Activated T-cell treated with anti-CD3 and anti-CD28 coated beads, Interleukin-2, amount 50 U/mL, for 1 hour (primary cell): ENCODE measurements at places on chromosomes 7 and 10.

- no peak for DNase-seq
These were observed 40.3 kb downstream of the CD36 start for GRCh38 chr7:80678707-80679106.

GRCh38 chr10:82409671-82410070 lies 534.7 kb downstream of the NRG3 start:
- DNase-seq, result no peak

DNA sequence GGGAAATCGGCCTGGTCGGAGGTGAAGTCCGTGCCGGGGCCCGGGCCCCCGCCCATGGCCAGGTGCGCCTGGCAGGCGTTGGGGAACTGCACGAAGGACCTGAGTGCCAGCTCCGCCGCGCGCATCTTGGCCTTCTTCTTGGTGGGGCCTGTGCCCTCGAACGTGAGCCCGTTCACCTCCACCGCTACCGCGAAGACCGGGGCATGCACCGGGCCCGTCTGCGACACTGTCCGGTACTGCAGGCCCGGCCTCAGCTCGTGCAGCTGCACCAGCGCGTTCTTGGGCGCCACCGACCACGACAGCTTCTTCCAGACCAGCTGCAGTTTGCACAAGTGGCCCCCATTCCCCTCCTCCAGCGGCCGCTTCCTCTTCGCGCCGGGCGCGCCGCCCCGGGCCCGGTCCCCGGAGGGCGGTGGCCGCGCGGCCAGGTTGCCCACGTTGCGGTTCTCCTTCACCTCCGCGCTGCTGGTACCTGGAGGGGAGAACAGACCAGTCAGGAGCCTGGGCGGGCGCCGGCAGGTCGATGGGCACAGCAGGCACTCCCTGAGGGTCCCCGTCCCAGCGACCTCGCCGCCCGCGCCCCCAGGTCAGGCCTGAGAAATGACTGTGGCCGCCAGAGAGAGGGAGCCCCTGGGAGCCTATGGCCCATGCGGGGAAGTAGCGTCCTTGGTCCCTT lies 307.4 kb downstream of the WDR37 start:
- DNase-seq, result no peak

- DNase-seq, result no peak
These were observed 135.5 kb downstream of the LSMEM1 start for GRCh38 chr7:112616295-112616694.

- no peak for DNase-seq
These were observed 28.0 kb downstream of the NUDT1 start for GRCh38 chr7:2269991-2270460.

- no peak for DNase-seq
These were observed 25.5 kb upstream of the ABLIM1 start for GRCh38 chr10:114683593-114683992.

DNA sequence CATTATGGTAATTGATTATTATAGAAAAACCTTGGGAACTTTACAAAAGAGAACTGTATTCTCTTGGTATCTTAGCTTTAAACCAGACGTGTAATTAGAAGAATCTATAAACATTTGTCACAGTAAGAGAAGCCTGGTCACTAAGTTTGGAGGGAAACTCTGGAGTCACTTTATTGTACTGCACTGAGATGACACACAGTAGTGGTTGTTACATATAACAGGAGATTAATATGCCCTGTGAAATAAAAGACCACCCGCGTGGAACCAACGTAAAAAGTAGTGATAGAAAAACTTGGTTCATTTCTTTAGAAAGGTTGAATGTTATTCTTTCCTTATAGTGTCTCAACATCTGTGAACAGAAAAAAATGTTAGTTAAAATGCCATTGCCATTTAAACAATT lies 416.1 kb downstream of the MDFIC start:
- no peak for DNase-seq

- DNase-seq, result no peak
These were observed 91.8 kb upstream of the KLF14 start for GRCh38 chr7:130825819-130826218.

DNA sequence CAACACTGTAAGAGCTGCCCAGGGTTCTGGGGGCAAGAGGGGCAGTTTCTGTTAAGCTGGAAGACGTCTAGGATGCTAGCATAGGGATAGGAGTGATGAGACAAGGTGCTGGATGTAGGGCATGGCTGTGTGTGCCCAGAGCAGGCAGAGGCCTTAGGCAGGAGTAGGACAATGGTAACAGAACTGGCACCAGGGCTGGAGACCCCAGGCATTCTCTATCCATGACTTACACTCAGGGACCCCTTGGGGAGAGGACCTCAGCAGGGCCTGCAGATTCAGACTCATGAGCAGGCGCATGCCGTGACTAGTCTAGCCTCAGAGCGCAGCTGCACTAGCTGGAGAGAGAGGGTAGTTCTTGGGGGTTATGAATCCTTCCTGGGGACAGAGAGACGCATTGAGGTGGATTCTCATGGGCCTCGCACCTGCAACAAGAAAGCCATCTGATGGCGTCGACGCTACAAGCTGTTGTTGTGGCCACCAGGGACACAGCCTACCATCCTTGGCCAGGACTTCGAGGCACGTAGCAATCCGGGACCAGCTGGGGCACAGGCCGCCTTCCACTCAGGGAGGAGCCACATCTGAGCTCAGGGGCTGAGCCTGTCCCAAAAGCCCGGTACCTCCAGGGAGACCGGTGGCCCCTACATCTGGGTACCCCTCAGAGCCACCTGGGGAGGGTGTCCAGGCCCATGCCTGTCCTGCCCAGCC lies 474.1 kb downstream of the PTPRN2 start:
- DNase-seq, result no peak

DNA sequence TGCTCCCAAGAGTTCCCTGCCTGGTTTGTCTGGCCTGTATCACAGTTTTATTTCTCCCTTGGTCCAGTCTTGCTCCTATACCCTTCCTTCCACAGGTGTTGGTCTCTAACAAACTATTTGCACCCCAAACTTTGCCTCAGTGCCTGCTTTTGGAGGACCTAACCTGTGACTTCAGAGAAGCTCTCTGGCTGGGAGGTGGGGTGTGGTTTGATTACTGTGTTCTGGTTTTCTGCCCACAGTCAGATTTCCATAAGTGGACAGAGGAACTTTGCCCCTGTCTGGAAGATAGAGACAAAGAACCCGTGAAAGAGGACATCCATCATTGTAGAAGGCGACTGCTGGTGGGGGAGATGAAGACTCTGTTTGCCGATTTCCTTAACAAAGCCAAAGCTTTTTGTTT lies 55.8 kb upstream of the TRIL start:
- DNase-seq, result no peak

GRCh38 chr10:48455392-48456151 lies 149.1 kb downstream of the MAPK8 start:
- DNase-seq, result peak; percentile 12

DNA sequence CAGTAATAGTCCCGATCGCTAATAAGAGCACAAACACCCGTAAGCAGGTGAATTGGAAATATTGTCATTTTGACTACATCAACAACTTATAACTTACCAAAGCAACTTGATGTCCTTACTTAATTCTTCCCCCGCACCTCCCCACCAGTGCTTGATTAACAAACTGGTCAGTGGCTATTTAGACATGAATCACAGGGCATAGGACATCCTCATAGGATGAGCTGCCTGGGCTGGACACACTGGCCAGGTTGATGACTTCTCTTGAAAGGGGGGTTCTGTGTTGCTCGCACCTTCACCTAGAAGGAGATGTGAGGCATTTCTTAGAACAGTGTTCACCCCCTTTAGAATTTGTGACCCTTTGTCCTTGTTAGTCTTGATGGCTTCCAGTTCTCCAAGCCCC lies 163.2 kb downstream of the TCF7L2 start:
- DNase-seq, result no peak

DNA sequence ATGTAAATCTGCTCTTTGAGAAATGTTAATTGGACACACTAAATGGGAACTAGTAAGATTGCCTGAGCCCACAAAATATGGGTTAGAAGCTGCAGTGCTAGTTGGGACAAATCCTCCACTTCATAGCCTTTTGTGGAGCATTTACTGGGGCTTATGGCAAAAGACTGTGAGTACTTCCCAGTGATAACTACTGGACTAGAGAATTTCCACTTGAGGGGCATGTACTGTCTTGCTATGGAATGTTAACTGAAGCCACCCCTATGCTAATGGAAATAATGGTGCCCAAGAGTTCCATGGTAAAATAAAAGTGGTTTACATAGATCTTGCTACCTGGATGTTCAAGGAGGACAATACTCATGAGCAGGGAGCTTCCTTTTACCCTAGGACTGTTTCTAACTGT lies 29.3 kb downstream of the AVL9 start:
- DNase-seq, result no peak

- DNase-seq, result no peak
These were observed 1021.3 kb downstream of the XPNPEP1 start for GRCh38 chr10:108901781-108902618.

GRCh38 chr10:97889461-97890265 lies 40.0 kb downstream of the GOLGA7B start:
- no peak for DNase-seq

DNA sequence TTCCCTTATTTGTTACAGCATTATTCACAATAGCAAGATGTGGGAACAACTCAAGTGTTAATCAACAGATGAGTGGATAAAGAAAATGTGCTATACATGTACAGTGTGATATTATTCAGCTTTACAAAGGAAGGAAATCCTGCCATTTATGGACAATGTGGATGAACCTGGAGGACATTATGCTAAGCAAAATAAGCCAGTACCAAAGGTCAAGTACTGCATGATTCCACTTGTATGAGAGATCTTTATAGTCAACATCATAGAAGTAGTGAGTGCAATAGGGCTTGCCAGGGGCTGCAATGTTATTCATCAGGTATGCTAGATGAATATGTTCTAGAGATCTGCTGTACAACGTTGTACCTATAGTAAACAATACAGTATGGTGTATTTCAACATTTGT lies 138.5 kb upstream of the AGR3 start:
- DNase-seq, result no peak

DNA sequence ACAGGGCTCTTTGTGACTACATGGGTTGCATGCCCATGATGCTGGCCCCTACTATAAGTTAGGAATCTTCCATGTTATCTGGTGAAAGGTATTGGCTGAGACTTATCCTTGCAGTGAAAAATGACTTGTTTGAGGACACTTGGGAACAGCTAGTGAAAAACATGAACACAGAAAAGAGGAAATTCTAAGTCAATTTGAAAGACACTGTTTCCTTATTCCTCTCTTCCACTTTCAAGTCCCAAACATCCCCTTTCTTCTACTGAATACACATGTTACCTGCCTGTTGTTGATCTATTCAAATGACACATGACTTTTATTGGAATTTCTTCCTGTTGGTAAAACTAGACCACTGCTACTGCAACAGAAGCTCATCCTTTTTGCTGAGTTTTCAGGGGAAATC lies 29.5 kb upstream of the PRKCQ start:
- DNase-seq, result no peak

GRCh38 chr10:125407000-125407502 lies 246.7 kb upstream of the CTBP2 start:
- no peak for DNase-seq

DNA sequence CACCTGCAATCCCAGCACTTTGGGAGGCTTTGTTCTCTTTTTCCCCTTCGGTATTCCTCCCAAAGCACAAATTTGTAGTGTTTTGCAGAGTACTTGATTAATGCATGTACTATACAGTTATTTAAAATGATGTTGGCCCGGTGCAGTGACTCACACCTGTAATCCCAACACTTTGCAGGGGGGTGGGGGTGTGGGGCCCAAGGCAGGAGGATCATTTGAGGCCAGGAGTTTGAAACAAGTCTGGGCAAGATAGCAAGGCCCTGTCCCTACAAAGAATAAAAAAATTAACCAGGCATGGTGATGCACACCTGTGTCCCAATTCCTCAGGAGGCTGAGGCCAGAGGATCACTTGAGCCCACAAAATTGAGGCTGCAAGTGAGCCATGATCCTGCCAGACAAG lies 26.8 kb upstream of the FOXK1 start:
- no peak for DNase-seq

DNA sequence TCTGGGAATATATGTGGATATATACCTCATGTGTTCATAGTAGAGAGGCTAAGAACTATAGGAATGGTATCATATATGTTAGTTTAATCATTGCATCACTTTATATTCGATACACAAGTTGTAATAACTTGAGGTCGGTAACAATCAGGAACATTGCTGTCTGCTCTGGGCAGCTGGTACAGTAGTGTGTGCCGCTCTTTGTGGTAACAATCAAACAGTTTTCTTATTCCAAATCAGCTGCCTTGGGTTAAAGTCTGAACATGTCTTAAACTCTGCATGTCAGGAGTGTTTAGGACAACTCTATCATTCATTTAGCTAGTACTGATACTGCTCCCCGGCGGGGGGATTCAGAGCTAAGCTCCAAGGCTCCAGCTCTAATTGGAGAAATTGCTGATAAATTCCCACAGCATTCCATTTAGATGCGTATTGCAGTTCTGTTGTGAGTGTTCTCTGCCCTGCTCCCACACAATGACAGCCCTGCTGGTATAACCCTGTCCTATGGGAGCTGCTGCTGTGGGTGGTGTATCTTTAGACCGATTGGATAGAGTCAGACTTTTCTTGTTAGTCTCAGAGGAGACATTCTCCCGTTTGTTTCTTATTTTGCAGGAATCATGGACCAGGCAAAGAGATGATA lies 707.5 kb upstream of the FZD8 start:
- no peak for DNase-seq

GRCh38 chr10:23702977-23703414 lies 264.1 kb downstream of the OTUD1 start:
- peak; percentile 44 for DNase-seq

DNA sequence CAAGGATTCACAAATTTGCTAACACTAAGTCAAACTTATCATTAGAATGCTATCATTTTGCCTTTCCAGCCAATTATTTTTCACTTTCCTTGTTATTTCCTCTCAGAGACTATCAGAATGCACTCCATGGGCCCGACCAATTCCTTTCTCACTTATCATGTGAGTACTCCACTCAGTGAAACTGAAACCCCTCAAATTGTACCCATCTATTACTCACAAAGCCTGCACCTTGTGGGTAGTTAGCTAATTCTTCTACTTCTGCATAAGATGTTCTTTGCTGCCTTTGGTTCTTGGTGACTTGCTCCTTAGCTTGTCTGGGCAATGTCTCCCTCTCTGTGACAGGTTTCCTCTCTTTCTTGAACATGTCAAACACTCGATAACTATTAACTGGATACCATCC lies 35.2 kb upstream of the MBL2 start:
- no peak for DNase-seq

- no peak for DNase-seq
These were observed 505.6 kb downstream of the HTR7 start for GRCh38 chr10:90352288-90352687.

DNA sequence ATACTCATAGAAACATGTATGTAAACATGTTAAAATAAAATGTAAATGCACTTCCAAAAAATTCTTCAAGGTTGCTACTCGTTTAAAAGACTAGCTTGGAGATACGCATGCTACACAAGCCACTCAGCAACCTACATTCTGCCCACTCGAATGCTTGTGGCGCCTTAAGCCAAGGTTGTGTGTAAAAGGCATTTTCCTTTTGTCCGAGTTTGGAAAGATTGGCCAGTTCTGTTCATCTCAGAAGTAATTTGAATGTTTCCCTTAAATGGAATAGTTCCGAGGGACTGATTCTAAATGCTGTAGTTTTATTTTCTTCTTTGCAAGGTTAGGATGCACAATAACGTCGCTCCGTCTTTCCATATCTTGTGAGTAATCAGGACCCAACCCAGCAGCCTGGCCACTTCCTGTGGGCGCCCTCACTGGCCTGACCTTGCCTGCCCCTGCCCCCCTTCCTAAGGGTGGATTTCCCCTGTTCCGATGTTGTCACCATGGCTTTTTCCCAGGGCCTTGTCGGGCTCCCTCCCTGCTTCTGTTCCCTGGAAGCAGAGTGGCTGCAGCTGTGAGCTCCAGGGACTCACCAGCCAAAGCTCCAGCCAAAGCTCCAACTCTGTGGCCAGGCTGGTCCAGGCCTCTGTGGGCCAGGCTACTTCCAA lies 70.6 kb downstream of the PTPRE start:
- DNase-seq, result no peak
